Erythroblast (primary cell): ENCODE measurements at places on chromosomes 16 and 17.
A peak's percentile ranks its signal among the peaks of the same experiment; 100 is the strongest.

GRCh38 chr17:63035695-63036094, 69.7 kb downstream of the TANC2 start:
- no peak for DNase-seq

DNA sequence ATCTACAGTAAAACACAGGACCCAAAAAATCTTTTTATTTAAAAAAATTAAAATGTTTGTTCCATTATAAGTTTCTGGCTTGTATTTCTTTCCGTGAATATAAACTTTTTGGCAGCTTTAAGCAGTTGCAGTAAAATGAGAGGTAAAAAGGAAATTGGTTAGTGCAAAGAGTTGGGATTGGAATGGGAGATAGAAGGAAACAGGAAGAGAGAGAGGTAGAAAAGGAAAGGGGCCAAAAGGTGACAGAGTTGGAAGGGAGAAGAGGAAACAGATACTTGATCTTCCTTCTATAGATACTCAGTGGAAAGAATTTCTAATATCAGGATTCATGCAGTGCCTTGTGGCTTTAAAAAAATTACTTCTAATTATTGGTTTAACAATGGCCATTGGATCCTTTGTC, 63.5 kb downstream of the NQO1 start:
- DNase-seq = no peak

- DNase-seq = no peak
Observed at GRCh38 chr17:64107500-64108236, 22.3 kb downstream of the ERN1 start.

DNA sequence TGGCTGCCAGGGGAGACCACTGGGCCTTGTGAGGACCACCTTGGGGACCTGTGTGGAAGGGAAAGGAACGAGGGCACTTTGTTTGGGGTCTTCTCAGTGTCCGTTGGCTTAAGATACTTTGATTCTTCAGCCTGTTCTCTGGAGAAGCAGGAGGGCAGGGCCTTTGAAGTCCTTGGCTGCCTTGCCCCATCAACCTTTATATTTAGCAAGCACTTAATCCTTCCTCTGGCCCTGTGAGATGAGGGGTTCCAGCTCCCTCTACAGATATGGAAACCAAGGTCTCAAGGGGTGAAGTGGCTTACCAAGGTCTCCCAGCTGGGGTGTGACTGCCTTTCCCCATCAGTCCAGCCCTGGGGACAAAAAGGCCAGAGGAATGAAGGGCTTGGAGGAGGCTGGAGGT, 28.5 kb downstream of the TTYH2 start:
- DNase-seq = no peak

GRCh38 chr17:4728124-4728523, 3.1 kb upstream of the MED11 start:
- peak; percentile 66 for DNase-seq

GRCh38 chr17:66602659-66603384, 232.1 kb upstream of the CACNG5 start:
- DNase-seq = no peak

DNA sequence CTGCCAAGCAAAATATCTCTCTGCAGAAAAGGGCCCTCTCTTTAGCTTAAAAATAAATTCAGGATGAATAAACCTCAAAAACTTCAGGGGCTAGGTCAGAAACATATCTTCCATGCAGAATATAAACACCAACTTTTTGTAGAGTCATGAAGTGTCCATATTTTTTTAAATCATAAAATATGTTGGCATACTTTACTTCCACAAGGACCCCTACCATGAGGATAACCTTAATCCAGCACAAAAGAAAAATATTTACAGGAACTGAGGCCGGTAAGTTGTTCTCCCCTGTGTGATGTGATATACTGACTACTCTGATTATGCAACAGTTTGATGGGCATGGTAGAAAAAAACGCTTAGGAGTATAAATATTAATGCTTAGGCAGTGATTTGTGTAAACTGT, 264.8 kb upstream of the CDH11 start:
- no peak for DNase-seq

- peak; percentile 92 for DNase-seq
Observed at GRCh38 chr17:28728364-28729200, at the start of gene NEK8. Gene NEK8, plus strand, starts transcription at chr17:28728788. Its CDS starts 26 bp downstream, at chr17:28728814.

DNA sequence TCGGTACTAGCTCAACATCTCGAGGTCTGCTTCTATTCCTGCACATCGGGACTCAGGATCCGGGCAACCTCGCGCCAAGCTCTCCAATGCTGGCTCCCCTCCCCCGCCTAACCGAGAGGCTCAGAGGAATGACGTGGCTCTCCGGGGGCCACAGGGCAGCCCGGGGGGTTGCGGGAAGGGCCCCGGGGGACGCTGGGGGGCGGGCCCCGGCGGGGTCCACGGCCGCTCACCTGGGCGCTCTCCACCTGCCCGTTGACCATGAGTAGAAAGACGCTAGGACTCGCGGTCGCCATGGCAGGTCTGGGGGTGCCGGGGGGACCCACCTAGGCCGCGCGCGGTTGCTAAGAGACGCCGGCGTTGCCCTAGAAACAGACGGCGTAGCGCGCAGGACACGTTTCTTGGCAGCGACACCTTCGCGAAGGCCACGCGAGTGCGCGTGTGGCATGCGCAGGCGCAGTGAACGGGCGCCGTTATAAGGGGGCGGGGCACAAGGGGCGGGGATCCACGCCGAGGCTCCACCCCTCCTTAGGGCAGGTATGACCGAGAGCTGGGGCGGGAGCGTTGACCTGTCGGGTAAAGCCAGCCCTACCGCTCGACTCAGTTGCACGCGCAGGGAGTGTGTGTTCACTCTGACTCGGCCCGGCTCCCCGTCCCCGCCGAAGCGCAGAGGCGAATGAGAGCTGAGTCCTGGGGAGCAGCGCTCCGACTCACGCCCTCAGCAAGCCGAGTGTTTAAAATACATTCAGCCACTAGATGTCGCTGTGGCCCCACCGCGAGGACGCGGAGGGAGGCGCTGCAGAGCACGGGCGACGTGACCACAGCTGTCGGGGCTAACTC, at the start of gene B9D1:
TSS of gene B9D1 (minus strand) at position 447 of the 837 bp plus-strand sequence. CDS start at position 293, 154 bp downstream.
- peak; percentile 98 for DNase-seq

DNA sequence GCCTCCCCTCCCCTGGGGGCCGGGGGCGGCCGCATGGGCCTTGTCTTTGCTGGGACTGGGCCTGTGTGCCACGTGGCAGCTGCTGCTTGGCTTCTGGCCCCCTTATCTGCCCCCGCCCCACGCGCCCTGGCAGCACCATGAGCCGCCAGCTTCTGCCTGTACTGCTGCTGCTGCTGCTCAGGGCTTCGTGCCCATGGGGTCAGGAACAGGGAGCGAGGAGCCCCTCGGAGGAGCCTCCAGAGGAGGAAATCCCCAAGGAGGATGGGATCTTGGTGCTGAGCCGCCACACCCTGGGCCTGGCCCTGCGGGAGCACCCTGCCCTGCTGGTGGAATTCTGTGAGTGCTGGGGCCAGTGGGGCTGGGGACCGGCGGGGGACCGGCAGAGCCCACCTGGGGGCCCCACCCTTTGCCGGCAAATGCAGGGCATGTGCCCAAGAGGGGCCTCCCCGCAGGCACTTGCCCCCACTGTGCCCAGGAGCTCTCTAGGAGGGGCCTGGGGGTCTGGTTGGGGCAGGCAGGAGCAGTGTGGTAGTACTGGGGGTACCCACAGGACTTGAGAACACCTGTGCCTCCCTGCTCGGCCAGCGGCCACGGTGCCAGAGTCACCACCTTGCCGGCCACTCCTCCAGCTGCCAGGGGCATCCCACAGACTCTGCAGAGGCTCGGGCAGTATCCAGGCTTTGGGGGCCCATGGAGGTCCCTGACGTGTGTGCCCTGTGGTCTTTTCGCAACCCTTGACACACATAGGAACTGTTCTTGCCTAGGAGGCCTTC, at the start of gene PDIA2:
TSS of gene PDIA2 (plus strand) at position 132 of the 773 bp plus-strand sequence. CDS start at position 138, 6 bp downstream.
- DNase-seq = no peak

DNA sequence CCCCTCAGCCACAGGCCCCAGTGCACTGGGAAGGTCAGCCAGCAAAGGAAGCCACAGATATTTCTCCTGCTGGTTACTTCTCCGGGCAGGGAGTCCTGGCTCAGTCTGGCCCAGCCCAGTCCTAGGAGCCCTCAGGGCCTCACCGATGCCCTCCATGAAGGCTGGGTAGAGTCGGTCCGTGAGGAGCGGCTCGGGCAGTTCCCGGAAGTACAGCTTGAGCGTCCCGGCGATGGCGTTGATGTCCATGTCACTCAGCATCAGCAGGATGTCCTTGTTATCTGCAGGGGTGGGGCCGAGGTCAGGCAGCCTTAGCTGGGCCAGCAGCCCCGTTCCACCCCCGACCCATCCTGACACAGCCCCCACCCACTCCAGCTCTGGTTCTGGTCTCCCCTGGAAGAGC, 13.7 kb downstream of the TIMM22 start:
- DNase-seq = no peak

- DNase-seq = no peak
Observed at GRCh38 chr16:79093554-79093967, 507.0 kb downstream of the MAF start.

DNA sequence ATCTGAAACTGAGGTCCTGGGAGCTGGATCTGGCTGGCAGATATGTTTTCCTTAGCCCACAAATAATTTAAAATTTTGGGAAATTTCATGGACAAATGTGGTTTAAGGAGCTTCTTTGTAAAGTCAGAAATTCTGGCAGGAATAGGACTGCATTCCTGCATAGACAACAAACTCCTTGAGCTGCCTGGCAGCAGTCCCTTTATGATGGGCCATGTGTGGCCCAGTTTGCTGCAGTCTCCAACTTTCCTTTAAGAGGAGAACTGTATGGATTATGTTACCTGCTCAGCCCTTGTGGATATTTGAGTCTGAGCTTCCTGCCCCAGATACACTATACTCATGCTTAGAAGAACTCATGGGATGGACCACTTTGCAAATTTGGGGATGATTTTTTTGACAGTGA, 48.5 kb upstream of the HS3ST2 start:
- no peak for DNase-seq

GRCh38 chr17:3978421-3979289, 14.4 kb upstream of the ATP2A3 start:
- no peak for DNase-seq

GRCh38 chr17:69192754-69193153, 35.9 kb downstream of the ABCA10 start:
- DNase-seq = no peak

- DNase-seq = peak; percentile 70
Observed at GRCh38 chr17:40086150-40087044, 14.0 kb downstream of the NR1D1 start.

GRCh38 chr17:50534222-50534978, 1.9 kb downstream of the EPN3 start:
- peak; percentile 53 for DNase-seq

- DNase-seq = no peak
Observed at GRCh38 chr17:78432226-78433012, 54.0 kb downstream of the PGS1 start.

- DNase-seq = no peak
Observed at GRCh38 chr17:17025621-17026020, 16.6 kb upstream of the MPRIP start.

DNA sequence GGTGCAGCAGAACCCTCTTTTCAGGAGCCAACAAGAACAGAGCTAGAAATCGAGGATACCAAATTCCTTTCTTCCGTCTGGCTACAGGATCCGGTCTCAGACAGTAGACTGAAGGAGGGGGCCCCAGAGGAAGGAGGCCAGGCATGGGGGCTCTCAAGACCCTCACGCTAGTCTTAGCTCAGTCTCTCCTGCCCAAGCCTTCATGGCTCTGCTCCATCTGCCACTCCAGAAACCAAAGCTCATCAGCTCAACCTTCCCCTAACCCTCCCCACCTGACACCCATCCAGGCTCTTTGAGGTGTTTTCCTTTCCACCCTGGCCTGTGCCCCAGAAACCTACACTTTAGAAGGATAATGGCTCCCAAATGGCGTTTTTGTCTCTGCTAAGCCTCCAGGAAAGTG, 6.2 kb upstream of the TMEM92 start:
- DNase-seq = no peak

GRCh38 chr17:38455288-38455915, 27.1 kb downstream of the ARHGAP23 start:
- DNase-seq = no peak

- no peak for DNase-seq
Observed at GRCh38 chr16:75104836-75105235, 11.7 kb downstream of the LDHD start.

DNA sequence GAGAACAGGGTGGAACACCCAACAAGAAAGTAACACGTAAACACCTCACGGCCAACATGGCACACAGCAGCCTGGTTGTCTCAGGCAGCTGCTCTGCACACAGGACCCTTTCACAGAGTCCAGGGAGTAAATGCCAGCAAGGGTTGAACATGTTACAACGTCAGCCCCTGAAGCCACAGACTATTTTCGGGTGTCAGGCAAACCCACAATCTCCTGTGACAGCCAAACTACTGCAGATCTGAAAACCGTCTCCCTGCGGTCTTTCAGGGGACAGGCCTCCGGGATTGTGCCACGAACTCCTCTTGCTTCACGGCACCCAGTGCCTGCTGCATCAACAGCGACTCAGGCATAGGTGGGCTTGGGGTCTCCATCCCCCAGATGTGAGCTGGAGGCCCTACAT, 127.7 kb downstream of the XYLT1 start:
- no peak for DNase-seq

DNA sequence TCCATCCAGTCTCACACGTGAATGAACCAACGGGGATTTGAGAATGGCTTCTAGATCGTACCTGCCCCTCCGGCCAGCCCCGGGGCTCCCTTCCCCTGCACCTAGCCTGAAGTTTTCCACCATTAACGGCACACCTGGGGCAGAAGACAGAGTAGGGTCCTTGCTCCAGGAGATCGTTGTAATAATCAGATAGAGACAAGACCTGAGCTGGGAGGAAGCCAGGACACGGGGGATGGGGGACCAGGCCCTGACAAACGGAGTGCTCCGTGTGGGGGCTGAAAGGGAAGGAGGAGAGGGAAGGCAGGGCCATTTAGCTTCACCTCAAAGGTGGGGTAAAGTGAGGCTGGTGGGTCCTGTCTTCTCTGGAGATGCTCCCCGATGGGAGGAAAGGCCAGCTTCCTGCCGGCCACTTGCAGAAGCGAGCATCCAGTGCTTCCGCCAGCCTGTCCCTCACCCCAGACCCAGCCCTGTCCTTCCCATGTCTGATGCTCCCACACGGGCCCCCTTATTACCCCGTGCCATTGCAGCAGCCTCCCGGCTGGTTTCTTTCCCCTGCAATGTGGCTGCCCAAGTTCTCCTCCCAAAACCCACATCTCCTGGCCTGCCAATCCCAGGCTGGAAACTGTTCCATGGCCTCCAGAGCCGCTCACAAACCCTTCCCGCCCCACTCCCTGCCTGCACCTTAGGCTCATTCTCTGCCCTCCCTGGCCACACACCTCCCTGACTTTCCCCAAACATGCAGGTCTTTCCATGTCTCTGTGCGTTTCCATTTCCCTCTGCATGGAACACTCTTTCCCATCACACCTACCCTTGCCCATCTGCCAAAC, 79.3 kb downstream of the MRC2 start:
- no peak for DNase-seq

GRCh38 chr16:10865991-10866966, 10.7 kb upstream of the CIITA start:
- no peak for DNase-seq

- no peak for DNase-seq
Observed at GRCh38 chr16:6749698-6750097, 582.9 kb upstream of the RBFOX1 start.
